Lower leg skin (tissue), 4 donors: ENCODE measurements at places on chromosomes 7 and 10. TPM values are rescaled to one million over a fixed set of nuclear protein-coding genes. Genes with fewer than 3 reads are reported as not detected.

CNTNAP2 gene
- total RNA-seq, result not detected

TAC1 gene
- total RNA-seq, result not detected

DNA sequence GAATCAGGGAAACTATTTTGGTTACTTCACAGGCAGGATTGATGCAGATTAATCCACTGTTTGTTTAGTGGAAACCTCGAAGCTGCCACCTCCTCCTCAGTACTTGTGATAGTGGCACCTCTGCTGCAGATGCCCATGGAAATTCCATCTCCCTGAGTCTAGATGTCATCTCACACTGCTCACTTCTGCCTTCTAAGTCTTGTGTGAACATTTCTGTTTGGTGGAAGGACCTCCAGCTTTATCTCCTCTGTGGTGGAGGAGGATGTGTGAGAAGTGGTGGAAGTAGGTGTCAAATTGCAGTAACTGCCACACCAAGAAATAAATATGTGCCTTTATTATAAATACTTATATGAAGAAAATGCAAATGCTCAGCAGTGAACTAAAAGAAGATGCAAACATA, 25.8 kb upstream of the GPR141 start:
- DNase-seq, result no peak

DNA sequence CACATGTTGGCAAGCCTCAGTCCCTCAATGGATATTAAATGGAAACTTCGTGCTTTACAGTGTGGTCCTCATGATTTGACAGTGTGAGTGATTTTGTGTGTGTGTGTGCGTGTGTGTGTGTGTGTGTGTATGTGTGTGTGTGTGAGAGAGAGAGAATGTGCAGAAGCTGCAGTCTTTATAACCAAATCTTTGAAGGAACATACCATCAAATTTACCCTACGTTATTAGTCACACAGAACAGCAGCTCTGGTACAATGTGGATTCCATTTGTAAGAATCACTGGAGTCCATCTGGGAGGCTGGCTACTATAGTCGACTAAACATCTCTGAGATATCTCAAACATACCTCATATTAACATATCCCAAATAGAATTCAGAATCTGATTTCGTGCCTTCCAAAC, 928.0 kb upstream of the POT1 start:
- DNase-seq, result no peak

DNA sequence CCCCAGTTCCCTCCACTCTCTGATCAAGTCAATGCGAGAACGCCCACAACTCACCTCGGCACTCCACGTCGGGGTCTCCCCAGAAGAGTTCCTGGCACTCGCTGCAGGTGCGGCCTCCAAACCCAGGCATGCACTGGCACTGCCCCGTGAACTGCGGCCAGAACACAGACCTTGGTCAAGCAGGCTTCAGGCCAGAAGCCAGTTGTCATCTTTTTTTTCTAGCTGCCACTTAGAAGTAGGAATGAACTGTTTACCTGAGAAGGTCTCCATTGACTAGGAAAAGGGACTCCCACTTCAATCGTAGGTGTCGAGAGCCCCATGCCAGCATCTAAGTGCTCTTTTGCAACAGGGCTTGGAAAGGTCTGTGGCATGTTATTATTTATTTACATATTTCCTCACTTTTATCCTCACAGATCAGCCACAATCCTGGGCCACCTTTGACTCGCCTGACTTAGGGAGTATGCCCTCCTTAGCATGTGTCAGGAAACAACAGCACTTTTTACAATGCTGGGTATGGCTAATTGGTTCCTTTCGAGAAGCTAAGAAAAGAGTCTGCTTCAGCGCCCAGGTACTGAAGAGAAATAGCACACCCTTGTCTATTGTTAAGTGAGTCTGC, 51.7 kb downstream of the LAMB1 start:
- DNase-seq, result peak; percentile 11

GRCh38 chr7:108093851-108094331, 36.3 kb downstream of the LAMB4 start:
- DNase-seq, result no peak

- no peak for DNase-seq
Observed at GRCh38 chr7:25646726-25647413, 418.6 kb upstream of the NPVF start.

DNA sequence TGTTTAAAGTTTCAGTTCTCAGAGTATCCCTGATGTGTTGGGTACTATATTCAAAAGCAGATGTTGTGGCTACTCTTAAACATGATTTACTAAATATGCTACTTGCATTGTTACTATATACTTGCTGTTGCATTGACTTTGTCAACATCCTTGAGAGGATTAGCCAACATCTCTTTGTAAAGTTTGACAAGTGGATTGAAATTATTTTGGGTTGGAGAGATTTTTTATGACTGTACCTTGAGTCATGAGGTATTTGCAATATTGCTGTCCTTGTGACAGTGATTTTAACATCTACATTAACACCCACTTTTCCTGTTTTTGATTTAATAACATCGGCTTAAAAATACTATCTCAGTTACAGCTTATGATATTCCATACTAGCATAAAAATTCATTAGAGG, 31.9 kb downstream of the MRC1 start:
- no peak for DNase-seq

DNA sequence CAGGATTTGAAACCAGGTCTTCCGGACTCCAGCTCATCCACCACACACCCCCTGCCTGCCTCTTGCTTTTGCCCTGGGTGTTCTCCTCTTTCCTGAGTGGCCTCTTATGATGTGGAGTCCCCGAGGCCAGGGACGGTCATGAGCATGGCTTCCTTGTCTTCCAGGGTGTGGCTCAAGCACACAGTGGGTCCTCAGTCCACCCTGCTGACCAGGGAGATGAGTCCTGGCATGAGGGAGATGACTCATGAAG, 32.8 kb downstream of the DNAJB12 start:
- no peak for DNase-seq

DNA sequence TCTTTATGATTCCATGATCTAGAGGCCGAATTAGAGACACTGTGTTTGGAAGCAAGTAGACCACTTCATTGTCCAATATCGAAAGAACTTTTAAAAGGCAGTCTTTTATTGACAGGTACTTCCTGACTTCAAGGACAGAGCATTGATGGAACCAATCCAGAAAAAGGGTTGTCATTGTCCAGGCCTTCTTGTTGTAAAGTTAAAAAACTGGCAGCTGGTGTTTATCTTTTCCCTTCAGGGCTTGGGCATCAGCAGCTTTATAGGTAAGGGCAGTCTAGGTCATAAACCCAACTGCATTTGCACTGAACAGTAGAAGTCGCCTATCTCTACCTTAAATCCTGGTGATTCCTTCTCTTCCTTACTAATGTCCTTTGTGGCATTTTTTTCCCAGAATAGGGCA, 95.6 kb downstream of the ST7 start:
- DNase-seq, result no peak

FAM25A gene
- 795 TPM for total RNA-seq

ZNF853 gene
- 5.6 TPM for total RNA-seq

- no peak for DNase-seq
Observed at GRCh38 chr7:66617295-66617694, 11.4 kb upstream of the KCTD7 start.

DNA sequence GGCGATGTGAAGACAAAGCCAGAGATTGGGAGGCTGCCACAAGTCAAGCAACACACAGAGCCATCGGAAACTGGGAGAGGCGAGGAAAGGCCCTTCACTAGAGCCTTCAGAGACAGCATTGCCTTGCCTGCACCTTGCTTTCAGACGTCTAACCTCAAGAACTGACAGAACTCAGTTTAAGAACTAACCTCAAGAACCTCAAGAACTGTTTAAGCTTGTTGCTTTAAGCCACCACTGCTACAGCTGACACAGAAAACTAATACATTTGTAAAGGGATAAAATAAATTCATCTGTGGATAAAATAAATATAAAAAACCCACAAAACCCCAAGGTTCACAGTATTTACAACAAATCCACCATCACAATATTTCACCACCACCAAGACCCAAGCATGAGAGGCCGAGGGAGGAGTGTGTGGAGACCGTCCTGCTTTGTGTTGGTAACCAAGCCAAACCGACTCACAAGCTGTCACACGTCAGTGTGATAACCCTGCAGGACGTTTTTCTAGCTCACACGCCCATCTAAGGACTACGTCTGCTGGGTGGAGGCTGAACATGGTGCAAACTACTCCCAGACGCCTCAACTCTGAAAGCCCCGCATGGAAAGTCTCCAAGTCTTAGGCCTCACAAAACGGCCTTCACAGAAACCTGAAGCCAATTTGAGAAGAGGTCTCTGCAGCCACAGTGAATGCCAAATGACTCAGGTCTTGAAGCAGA, 116.8 kb downstream of the ABLIM1 start:
- peak; percentile 85 for DNase-seq

DNA sequence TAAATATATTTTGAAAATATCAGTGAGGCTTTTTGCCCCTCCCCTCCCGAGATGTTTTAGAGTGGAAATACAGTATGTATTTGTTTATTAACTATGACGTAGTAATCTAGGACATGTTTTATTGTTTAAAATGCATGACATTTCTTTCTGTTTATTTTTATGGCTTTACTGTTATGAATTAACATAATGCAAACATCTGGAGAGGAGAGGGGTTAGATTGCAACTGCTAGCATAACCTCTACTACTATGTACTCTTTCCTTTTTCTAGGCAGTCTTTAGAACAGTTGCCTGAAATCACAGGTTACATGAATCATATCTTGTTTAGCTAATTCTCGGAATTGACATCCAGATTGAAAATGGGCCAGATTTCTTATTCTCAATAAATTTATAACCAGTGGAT, 7.4 kb downstream of the BTAF1 start:
- no peak for DNase-seq

DNA sequence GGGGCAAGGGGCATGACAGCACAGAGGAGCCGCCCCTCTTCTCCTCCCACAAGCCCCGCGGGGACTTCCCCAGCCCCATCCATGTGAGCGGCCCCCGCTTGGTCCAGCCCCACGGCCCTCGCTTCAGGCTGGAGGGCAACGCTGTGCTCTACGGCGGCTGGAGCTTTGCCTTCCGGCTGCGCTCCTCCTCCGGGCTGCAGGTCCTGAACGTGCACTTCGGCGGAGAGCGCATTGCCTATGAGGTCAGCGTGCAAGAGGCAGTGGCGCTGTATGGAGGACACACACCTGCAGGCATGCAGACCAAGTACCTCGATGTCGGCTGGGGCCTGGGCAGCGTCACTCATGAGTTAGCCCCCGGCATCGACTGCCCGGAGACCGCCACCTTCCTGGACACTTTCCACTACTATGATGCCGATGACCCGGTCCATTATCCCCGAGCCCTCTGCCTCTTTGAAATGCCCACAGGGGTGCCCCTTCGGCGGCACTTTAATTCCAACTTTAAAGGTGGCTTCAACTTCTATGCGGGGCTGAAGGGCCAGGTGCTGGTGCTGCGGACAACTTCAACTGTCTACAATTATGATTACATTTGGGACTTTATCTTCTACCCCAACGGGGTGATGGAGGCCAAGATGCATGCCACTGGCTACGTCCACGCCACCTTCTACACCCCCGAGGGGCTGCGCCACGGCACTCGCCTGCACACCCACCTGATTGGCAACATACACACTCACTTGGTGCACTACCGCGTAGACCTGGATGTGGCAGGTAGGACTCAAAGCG, 5.1 kb downstream of the AOC1 start:
- peak; percentile 7 for DNase-seq

ANXA7 gene
- total RNA-seq, result 103 TPM

- no peak for DNase-seq
Observed at GRCh38 chr7:105173586-105173985, 159.6 kb downstream of the KMT2E start.
